NCI-H1417 (cell line): ENCODE measurements at places on chromosomes 5 and 9.

DNA sequence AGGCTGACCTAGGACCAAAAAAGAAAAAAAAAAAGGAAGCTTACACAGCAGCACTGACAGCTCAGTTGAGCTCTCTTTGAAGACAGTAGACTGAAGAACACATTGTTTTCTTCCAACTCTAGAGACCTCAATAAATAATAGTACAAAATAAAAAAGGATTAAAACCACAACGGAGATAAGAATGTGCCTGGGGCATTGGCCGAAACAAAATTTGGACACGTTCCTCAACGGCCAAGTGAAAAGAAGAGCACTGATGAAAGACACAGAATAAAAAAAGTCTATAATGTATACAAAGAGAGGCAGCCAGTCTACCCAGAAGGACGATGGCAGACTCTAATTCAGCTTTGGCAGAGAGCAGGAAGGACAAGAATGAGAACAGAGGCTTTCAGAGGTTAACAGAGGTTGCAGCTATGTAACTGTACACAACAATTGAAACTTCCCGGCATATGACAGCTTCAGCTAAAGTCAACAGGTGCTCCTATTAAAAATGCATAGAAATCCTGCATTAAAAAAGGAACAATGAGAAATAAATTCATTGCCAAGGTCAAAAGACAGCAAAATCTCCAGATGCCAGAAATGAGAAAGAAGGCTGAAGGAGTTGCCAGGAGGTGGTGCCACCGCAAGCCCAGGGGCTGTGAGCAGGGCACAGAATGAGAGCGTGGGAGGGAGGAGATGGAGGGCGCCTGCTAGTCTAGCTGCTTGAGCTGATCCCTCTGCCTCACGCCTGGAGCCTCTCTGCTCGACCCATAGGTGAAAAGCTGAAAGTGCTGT lies 113.9 kb downstream of the DCP2 start:
- no peak for DNase-seq

GRCh38 chr5:179256328-179257175 lies 88.7 kb downstream of the ADAMTS2 start:
- no peak for DNase-seq

DNA sequence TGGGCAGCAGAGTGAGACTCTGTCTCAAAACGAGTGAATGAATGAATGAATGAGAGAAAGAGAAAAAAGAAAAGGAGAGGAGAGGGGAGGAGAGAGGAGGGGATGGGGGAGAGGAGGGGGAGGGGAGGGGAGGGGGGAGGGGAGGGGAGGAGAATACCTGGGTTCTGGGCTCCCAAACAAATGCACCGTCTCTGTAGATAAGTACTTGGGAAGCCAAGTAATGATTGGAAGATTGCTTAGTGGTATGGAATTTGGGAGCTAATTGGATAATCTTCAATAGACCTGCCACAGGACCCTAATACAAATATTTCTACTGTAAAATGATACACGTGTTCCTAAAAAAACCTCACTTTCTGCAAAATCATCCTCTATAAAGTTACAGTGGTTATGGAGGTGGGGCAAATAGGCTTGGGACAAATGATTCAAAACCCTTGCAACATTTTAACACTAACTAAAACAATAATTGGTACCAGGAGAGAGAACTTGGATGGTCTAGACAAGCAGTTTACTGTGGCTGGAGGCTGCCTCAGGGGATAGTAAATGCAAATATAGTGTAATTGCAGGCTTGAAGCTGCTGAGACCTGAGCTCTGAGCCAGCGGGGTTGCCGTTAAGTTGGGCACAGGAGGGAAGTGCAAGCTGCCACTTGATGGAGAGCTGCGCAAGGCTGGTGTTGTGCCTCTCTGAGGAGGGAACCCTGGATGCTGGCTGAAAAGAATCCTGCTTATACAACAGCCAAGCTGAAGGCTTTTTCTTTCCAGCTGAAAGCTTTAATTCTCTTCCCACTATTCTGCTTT lies 3.5 kb downstream of the HEMGN start:
- DNase-seq = peak; percentile 97

DNA sequence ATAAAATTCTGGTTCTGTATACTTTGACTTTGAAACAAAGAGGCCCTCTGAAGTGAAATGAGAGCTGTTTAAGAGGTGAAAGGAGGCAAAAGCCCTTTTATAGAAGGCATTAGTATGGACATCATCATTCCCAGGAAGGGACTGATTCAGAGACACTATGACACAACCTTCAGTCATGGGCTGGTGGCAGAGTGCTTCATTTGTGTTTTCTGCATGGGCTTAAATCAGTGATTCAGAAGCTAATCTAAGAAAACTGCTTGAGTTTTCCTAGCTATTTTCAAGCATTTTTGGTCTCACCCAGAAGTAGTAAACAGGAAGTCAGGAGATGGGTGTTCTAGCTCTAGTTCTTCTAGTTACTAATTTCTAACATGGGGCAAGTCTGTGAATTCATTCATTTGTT lies 288.9 kb downstream of the TRPM3 start:
- no peak for DNase-seq

GRCh38 chr5:9642621-9643020 lies 12.5 kb upstream of the TAS2R1 start:
- no peak for DNase-seq

GRCh38 chr5:39495227-39495626 lies 70.4 kb upstream of the DAB2 start:
- DNase-seq = no peak

DNA sequence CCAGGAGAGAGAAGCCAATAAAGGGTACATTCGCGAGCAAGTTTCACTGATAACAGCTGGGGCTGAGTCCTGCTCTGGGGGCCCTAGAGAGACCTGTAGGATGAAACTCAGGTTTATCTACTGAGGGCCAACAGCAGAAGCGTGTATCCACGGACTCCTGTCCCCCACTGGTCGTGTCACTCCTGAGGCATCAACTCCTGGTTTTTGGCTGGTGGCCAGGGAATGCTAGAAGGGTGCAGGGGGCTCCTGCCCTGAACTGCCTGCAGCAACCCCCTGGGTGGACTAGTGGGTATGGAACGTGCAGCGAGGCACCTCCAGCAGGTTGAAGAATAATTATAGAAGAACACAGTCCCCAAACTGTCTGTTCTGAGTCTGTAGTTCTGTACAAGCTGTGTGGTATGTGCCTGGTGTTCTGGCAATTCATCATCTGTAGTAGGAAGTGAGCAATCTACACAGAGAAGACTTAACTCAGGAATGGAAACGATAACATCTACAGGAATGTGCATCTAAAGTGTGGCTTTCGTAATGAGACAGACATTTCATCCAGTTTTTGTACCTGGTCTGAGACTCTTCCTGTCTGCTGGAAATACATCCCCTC lies 64.5 kb upstream of the GNA14 start:
- no peak for DNase-seq

DNA sequence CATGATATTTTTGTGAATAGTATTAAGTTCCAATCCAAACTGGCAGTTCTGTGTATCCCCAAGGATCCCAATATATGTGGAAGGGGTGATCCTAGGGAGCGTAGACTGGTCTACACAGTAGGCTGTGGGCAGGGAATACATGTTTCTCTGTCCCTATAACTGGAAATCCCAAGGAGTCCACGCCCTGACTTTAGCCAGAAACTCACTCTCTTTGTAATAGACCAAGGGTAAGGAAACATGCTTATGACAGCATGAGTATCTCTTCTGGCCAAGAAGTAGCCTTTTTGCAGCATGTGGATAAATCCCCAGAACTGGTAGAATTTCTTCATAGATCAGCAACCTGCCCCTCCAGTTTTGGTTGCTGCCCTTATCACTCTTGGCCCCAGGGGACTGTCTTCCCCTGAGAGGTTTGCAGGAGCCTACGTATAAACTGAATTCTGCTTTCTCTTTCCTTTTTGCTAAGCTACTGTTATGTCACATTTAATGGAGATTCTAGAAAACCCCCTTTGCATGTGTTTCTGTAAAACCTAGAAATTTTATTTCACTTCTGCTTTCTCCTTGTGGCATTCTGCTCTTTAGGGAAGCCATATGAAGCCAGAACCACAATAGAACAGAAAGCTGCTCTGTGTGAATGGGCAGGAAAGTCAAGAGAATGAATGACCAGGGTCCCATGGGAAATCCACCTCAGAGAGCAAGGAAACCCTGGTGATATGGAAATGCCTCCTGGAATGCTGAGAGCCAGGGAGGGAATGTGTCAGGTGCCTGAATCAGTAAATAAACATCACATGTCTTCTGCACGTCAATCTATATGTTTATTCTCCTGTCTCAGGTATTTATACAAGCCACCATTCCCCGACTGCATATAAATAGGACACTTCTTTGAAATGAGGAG lies 3.5 kb downstream of the IFNA2 start:
- DNase-seq = no peak

DNA sequence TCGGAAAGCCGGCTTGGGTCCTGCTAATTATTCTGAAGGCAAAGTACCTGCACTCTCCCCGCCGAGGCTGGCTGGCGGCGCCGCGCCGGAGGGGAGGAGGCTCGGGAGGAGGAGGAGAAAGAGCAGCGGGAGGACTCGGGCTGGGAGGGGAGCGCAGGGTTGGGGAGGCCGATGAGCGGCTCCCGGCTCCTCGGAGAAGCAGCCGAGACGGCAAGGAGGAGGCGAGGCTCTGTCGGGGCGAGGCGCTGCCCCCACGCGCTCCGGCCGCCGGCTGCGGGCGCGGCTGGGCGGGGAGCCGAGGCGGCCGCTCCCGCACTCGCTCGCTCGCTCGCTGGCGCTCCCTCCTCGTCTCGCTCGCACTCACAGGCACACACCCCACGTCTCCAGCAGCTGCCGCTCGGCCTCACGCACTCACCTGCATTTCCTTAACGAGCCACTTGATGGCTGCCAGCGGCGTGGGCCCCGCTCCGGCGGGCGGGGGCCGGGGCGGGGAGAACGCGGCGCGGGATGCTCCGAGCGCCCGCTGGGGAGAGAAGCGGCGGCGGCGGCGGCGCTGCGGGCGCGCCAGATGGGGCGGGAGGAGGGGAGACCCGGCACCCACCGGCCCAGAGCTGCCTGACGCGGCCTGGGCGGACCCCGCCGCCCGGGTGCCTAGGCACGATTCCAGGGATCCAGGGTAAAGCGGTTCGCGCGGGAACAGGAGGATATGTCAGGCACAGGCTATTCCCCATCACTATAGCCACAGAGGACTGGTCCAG lies at the start of gene PTPRD:
Gene PTPRD, minus strand, starts transcription at position 362 of the 758 bp plus-strand sequence.
- peak; percentile 24 for DNase-seq

- DNase-seq = no peak
Observed at GRCh38 chr9:34322899-34323591, 6.0 kb downstream of the KIF24 start.

DNA sequence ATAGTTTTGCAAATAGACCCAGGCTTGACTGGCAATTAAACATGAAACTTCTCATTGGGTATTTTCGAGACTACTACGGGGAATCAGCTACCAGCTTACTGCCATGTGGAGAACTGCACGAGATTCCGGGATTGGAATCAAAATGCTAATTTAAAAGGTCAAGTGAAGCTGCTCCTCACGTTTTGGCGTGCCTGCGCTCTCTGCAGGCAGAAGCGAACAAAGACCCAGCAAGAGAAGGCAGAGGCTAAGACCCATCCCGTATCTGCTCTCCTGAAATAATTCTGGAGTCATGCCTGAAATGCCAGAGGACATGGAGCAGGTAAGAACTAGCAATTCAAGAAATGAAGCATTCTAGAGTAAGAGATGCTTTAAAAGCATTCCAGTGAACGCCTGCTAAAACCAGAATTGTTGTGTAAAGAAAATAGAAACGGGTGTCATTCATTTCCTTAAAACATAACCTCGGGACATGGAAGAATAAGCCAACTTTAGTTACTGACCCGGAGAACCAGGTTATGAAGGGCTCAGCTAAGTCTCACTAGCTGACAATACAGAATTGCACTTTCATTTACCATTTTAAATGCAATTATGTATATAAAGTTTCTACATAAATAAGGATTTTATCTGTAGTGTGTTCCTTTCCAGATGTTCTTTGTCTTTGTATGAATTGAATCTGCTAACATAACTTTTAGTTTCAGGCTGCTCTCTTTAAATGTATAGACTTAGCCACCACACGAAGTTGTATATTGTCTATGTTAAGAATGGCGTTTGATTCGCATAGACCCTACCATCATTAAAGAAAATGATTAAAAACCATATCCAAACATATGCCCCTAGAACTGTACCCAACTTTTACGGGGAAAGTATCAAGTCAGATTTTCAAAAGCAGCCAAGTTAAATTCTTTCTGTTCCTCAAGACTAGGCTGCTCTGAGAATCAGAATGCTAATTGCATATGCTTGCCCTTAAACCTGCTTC lies 2.0 kb upstream of the MAT2B start:
- no peak for DNase-seq

GRCh38 chr5:141779503-141779973 lies 97.5 kb upstream of the ARAP3 start:
- DNase-seq = no peak

- no peak for DNase-seq
Observed at GRCh38 chr5:88930335-88930734, 47.4 kb upstream of the MEF2C start.

- no peak for DNase-seq
Observed at GRCh38 chr9:134390537-134390936, 64.3 kb downstream of the RXRA start.

DNA sequence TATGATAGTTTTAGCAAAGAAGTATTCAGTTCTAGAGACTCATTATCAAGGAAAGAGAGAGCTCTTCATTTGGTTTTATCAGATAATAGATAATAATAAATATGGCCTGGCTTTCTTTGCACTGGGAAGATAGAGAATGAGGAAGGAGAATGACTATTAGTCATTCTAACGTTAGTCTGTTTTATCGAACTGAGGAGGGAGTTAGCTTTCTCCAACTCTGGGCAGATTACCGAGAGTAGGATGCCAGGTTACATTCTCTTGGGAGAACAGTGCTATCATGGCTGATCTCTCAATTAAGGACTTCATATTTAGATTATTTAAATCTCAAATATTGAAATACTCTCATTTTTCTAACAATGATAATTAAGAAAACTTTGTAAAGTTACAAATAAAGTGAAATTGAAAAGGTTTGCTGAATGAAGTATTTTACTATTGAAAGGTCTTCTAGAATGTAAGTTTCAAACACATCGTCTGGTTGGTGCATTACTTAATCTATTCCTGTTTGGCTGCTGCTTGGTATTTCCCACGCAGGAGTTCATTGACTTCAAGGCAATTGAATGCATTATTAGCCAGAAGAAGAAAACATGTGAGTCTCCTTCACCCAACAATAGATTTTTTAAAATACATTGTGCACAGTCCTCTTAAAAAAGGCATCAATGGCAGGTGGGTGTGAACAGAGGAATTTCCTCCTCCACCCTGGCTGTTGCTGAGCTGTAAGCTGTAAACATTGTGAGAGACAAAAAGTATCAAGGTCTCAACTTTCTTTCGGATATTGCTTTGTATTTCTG lies 140.8 kb downstream of the C9orf152 start:
- no peak for DNase-seq

DNA sequence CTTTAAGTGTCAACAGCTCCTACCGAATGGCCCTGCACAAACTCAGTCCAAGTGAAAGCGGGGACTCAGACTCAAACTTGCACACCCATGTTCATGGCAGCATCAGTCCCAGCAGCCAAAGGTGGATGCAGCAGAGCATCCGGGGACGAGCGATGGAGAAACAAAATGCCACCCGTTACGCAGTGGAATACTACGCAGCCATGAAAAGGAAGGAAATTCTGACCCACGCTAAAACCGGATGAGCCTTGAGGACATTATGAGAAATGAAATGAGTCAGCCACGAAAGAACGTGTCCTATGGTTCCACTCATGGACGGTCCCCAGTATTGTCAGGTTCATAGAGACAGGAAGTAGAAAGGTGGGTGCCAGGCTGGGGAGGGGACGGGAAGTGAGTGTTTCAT lies 48.6 kb upstream of the NOTCH1 start:
- DNase-seq = no peak

- DNase-seq = peak; percentile 4
Observed at GRCh38 chr9:1939926-1940368, 75.2 kb upstream of the SMARCA2 start.

GRCh38 chr5:124754206-124754927 lies 7.9 kb upstream of the ZNF608 start:
- peak; percentile 39 for DNase-seq

- peak; percentile 78 for DNase-seq
Observed at GRCh38 chr9:87662808-87663528, 63.0 kb upstream of the CTSL start.
